ENCODE measurements at places on chromosomes 2 and 18. TPM values are rescaled to one million over a fixed set of nuclear protein-coding genes. Genes with fewer than 3 reads are reported as not detected.
A peak's percentile ranks its signal among the peaks of the same experiment; 100 is the strongest.

DNA sequence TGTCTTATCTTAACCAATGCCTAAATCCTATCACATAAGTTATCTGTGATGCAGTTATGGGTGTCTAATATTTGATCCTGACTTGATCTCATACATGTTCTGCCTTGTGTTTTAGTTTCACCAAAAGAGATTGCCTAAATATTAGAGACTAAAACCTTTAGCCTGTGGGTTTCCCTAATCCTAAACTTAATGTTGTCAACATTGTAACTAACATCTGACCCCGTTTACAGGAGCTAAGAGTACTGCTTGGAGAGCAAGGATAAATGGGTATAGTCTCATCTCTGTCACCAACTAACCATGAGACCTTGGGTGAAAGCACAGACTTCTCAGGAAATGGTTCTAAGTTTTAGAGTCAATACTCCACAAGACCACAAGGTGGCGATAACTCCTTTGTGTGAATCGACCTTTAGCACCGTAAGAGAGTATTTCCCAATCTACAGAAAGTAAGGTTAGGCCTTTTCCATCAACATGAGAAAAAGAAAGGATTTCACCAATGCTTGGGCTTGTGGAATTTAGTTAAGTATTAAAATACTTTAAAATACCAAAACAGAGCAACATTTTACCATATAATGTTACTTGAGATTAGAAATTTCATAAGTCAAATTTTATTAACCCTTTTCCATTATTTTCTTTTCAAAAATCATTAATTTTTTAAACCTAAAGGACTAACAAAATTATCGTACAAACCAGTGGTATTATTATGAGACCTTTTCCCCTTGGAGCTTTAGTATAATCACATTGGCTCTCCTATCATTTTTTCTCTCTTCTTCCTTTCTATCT, 60.5 kb downstream of the G6PC2 start:
- no peak for DNase-seq
- H3K36me3 ChIP-seq = no peaks in the 10 kb centered on the region
- no peaks in the 10 kb centered on the region for H3K27me3 ChIP-seq
- H3K4me3 ChIP-seq = no peak overlapping the region

DNA sequence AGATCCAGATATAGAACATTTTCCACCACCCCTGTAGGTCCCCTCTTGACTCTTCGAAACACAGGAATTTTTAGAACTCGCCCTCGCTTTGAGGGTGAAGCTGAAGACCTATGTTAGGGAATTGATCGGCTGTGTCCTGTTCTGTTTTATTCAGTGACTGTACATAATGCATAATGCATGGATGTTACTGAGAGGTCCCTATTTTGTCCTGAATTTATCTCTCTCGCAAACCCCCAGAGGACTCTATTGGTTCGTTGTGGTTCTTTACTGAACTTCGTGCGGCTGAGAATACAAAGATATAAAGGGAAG, 431 bp upstream of the EIF5B start:
- peak overlapping the region; percentile 92 for H3K4me3 ChIP-seq
- H3K4me1 ChIP-seq = peaks cover 77% of the 10 kb centered on the region
- peaks cover 16% of the 10 kb centered on the region for H3K36me3 ChIP-seq
- H3K27ac ChIP-seq = peak overlapping the region; percentile 96

- DNase-seq = no peak
- peaks cover 34% of the 10 kb centered on the region for H3K36me3 ChIP-seq
- H3K27ac ChIP-seq = no peak overlapping the region
- H3K4me1 ChIP-seq = peaks cover 16% of the 10 kb centered on the region
- H3K4me3 ChIP-seq = no peak overlapping the region
These were observed 44.0 kb downstream of the HK2 start for GRCh38 chr2:74877781-74878433.

GRCh38 chr2:207202645-207203044, 36.9 kb upstream of the KLF7 start:
- no peak overlapping the region for H3K27ac ChIP-seq
- H3K36me3 ChIP-seq = no peaks in the 10 kb centered on the region
- H3K27me3 ChIP-seq = no peaks in the 10 kb centered on the region
- H3K4me1 ChIP-seq = no peaks in the 10 kb centered on the region
- no peak for DNase-seq
- no peak overlapping the region for H3K4me3 ChIP-seq

- H3K27ac ChIP-seq = no peak overlapping the region
- H3K36me3 ChIP-seq = no peaks in the 10 kb centered on the region
- H3K27me3 ChIP-seq = no peaks in the 10 kb centered on the region
These were observed 304.6 kb downstream of the PARD3B start for GRCh38 chr2:204849892-204850291.

Gene PAX8
- total RNA-seq = 0.44 TPM

Gene CFLAR
- total RNA-seq = 238 TPM

- DNase-seq = no peak
- H3K4me1 ChIP-seq = peaks cover 20% of the 10 kb centered on the region
- H3K27ac ChIP-seq = peak overlapping the region; percentile 78
- H3K27me3 ChIP-seq = peaks cover 13% of the 10 kb centered on the region
These were observed 90.1 kb downstream of the MALT1 start for GRCh38 chr18:58761241-58761969.

GRCh38 chr2:201907563-201907881, 101.2 kb downstream of the CDK15 start:
- no peak overlapping the region for H3K4me3 ChIP-seq
- H3K27me3 ChIP-seq = peaks cover 50% of the 10 kb centered on the region
- DNase-seq = no peak
- no peak overlapping the region for H3K27ac ChIP-seq
- no peaks in the 10 kb centered on the region for H3K36me3 ChIP-seq

GRCh38 chr18:65608471-65608870, 142.3 kb upstream of the CDH7 start:
- H3K4me1 ChIP-seq = no peaks in the 10 kb centered on the region
- no peaks in the 10 kb centered on the region for H3K27me3 ChIP-seq
- H3K4me3 ChIP-seq = no peak overlapping the region
- H3K36me3 ChIP-seq = no peaks in the 10 kb centered on the region
- H3K27ac ChIP-seq = no peak overlapping the region

DNA sequence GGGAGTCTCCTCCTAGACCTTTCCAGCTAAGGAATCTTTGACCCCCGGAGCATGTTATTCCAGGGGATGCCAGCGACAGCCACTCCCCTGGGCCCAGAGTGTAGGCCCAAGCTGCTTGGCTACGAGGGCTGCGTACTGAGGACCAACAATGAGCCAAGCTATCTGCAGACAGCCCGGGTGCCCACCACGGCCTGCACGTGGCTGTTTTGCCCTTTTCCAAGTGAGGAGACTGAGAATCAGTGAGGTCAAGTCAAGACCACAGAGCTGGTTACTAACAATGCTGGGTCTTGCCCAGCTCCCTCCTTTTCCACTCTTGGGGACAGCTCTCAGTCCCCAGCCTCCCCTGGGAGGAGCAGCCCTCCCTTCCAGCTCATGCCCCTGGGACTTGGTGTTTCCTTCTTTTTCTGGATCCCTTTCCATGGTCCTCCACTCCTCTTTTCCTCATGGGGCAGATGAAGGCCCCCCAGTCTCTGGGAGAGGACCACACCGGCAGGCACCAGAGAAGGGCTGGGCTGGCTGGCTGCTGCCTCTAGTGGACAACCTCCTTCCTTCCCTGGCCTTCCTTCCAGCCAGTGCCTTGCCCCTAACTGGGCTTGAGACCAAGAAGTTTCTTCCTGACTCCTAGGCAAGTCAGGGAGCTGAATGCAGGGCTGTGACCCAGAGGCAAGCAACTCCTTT, 550 bp upstream of the MALL start:
- no peak for DNase-seq
- peak overlapping the region; percentile 68 for H3K4me3 ChIP-seq
- peaks cover 47% of the 10 kb centered on the region for H3K4me1 ChIP-seq
- H3K36me3 ChIP-seq = no peaks in the 10 kb centered on the region
- peaks cover 46% of the 10 kb centered on the region for H3K27me3 ChIP-seq

GRCh38 chr2:189095101-189095500, 84.5 kb downstream of the COL5A2 start:
- peaks cover 37% of the 10 kb centered on the region for H3K4me1 ChIP-seq
- H3K36me3 ChIP-seq = peaks cover 7% of the 10 kb centered on the region
- H3K4me3 ChIP-seq = no peak overlapping the region
- no peaks in the 10 kb centered on the region for H3K27me3 ChIP-seq

DNA sequence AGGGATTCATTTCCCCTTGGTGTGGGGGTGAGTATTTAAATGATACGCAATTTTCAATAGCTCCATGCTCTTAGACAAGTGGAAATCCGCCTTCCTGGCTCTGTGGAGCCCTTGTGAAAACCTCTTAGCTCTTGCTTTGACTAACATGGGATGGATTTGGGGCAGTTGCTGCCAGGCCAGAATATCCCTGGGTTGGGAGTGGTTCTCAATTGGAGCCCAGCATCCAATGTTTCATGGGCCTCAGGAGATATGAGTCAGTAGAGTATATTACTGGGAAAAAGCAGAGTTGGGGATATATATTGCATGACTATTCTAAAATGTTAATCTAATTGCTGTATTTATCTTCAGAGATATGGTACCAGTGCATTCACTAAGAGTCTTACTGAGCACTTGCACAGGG, 104.4 kb upstream of the IL1R2 start:
- DNase-seq = no peak
- no peak overlapping the region for H3K4me3 ChIP-seq
- H3K27me3 ChIP-seq = no peaks in the 10 kb centered on the region
- peaks cover 31% of the 10 kb centered on the region for H3K4me1 ChIP-seq

- DNase-seq = no peak
- H3K4me1 ChIP-seq = peaks cover 26% of the 10 kb centered on the region
- no peaks in the 10 kb centered on the region for H3K36me3 ChIP-seq
- peak overlapping the region; percentile 53 for H3K27ac ChIP-seq
- no peaks in the 10 kb centered on the region for H3K27me3 ChIP-seq
- no peak overlapping the region for H3K4me3 ChIP-seq
These were observed 14.7 kb downstream of the GRB14 start for GRCh38 chr2:164606557-164606956.

DNA sequence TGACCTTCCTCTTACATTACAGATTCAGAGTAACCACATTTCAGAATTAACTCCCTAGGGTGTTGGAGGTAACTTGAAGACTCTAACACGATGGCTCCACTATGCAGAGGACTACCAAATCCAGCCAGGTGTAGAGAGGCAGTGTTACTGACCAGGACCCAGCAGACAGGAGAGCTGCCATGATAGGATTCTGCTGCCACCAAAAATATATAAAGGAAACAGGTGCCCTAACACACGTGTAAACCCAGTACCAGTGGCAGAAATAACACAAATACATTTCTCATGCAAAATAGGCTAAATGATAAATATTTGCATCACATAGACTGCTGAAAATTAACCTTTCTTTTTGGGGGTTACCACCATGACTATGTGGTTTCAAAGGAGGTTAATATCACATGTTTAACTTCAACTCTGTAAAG, 7.0 kb downstream of the ZBTB14 start:
- H3K4me1 ChIP-seq = peaks cover 10% of the 10 kb centered on the region
- no peak overlapping the region for H3K27ac ChIP-seq
- H3K27me3 ChIP-seq = no peaks in the 10 kb centered on the region
- H3K4me3 ChIP-seq = no peak overlapping the region

DNA sequence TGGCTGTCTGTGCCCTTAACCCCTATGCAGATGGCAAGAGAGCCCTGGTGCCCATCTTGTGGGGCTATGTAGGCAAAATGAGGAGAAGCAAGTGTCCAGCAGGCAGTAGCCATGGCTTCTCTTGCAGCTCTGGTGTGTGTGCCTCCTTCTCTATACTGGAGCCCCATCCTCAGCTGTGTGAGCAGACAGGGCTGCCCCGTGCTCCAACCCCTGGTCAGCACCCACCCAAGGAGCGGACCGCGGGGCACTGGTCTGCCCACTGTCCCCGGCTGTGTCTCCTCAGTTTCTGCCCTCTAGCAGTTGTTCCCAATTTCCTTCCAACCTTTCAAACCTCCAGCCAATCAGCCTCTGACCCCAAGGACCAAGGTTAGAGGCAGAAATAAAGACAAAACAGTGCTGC, 134.9 kb upstream of the GLI2 start:
- DNase-seq = peak; percentile 1
- no peak overlapping the region for H3K27ac ChIP-seq
- H3K27me3 ChIP-seq = peaks cover 46% of the 10 kb centered on the region
- H3K36me3 ChIP-seq = no peaks in the 10 kb centered on the region

DNA sequence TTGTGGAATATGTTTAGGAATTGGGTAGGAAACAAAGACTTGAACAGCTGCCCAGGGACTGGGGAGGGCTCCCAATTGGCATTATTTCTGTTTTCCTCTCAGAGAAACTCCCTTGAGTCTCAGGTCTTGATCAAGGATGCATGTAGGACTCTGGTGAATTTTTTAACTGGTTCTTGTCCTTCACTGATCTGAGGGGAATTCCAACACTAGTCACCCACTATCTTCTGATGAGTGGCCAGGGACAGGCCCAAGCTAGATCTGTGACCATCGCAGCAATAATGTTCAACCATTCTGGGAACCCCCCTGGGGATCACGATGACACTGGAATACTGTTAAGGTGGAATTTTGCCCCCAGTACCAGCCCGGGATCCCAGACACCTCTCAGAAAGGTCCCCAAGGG, 132.0 kb downstream of the SH3BP4 start:
- H3K27ac ChIP-seq = no peak overlapping the region
- H3K36me3 ChIP-seq = no peaks in the 10 kb centered on the region
- peaks cover 15% of the 10 kb centered on the region for H3K4me1 ChIP-seq
- H3K27me3 ChIP-seq = no peaks in the 10 kb centered on the region

- H3K4me3 ChIP-seq = no peak overlapping the region
- no peak overlapping the region for H3K27ac ChIP-seq
- no peaks in the 10 kb centered on the region for H3K4me1 ChIP-seq
- H3K27me3 ChIP-seq = no peaks in the 10 kb centered on the region
- no peak for DNase-seq
These were observed 347.0 kb upstream of the ID2 start for GRCh38 chr2:8334866-8335325.

- DNase-seq = no peak
- peaks cover 26% of the 10 kb centered on the region for H3K4me1 ChIP-seq
- no peak overlapping the region for H3K4me3 ChIP-seq
These were observed 57.1 kb downstream of the PKP4 start for GRCh38 chr2:158513841-158514240.

Gene SUCLG1
- total RNA-seq = 292 TPM

GRCh38 chr2:129191530-129191929, 787.9 kb upstream of the RAB6C start:
- no peak overlapping the region for H3K4me3 ChIP-seq
- DNase-seq = no peak
- H3K4me1 ChIP-seq = no peaks in the 10 kb centered on the region
- no peaks in the 10 kb centered on the region for H3K36me3 ChIP-seq
- peaks cover 42% of the 10 kb centered on the region for H3K27me3 ChIP-seq

Gene RUFY4
- total RNA-seq = not detected

Gene EFHD1
- 29.7 TPM for total RNA-seq

Gene AGXT
- total RNA-seq = not detected

Gene WNT10A
- not detected for total RNA-seq

DNA sequence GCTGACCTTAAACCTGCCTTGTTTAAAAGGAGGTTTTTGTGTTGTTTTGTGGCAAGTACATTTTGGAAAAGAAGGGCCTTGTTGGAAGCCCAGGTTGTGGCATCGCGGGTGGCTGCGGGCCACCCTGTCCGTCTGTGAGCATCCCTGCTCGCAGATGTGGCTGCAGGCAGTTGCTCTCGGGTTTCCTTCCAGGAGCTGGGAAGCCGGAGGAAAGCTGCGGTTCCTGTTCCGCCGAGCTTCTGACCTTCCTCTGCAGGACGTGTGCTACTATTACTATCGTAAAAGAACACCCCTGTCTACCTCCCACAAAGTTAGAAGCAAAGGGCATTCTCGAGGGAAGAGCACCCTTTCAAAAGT, 766 bp downstream of the MFF start:
- peak overlapping the region; percentile 89 for H3K4me3 ChIP-seq
- peaks cover 17% of the 10 kb centered on the region for H3K36me3 ChIP-seq
- H3K27me3 ChIP-seq = no peaks in the 10 kb centered on the region
- H3K27ac ChIP-seq = peak overlapping the region; percentile 93

Data from left ventricle myocardium inferior (tissue), 1 donor.